ENCODE measurements at places on chromosomes 6 and 20.
A peak's percentile ranks its signal among the peaks of the same experiment; 100 is the strongest.

- no peaks in the 10 kb centered on the region for H3K27me3 ChIP-seq
- no peak overlapping the region for H3K27ac ChIP-seq
- DNase-seq = peak; percentile 57
Observed at GRCh38 chr6:130018744-130019325, 454 bp downstream of the L3MBTL3 start.

- no peaks in the 10 kb centered on the region for H3K27me3 ChIP-seq
- H3K27ac ChIP-seq = peak overlapping the region; percentile 67
- H3K4me3 ChIP-seq = no peak overlapping the region
Observed at GRCh38 chr6:105882121-105882803, 203.9 kb upstream of the PRDM1 start.

DNA sequence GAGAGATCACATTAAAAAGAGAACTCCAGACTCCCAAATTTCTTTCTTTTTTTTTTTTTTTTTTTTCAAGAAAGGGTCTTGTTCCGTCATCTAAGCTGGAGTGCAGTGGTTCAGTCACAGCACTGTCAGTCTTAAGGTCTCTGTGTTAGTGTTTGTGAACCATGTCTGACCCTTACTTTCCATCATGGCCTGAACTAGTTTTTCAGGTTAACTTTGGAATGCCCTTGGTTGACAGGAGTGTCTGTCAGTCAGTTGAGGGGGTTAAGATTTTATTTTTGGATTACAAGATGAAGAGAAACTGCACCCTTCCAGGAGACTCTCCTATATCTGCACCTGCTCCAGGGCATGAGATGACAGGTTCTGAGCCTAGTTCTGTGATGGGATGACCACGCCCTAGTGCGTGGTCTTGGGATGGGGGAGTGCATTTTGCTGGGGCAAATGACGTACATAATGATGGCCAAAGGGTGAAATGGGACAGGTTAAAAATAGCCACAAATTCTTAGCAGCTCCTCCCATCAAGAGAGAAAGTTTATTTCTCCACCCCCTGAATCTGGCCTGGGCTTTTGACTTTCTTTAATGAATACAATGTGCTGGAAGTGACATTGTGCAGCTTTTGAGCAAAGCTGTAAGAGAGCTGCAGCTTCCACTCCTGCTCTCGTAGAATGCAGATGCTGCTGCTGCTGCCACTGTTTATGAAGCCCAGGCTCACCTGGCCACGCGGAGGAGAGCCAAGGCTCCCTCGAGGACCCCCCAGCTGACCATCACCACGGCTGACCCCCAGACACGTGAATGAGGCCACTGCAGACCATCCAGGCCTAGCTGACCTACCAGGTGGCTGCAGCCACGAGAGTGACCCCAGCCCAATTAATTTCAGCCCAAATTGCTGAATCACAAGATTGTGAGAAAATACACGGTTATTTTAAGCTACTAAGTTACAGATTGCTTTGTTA lies 29.7 kb upstream of the FAM50B start:
- no peaks in the 10 kb centered on the region for H3K4me1 ChIP-seq
- no peak overlapping the region for H3K4me3 ChIP-seq
- no peak overlapping the region for H3K27ac ChIP-seq
- H3K27me3 ChIP-seq = no peaks in the 10 kb centered on the region
- H3K36me3 ChIP-seq = no peaks in the 10 kb centered on the region

DNA sequence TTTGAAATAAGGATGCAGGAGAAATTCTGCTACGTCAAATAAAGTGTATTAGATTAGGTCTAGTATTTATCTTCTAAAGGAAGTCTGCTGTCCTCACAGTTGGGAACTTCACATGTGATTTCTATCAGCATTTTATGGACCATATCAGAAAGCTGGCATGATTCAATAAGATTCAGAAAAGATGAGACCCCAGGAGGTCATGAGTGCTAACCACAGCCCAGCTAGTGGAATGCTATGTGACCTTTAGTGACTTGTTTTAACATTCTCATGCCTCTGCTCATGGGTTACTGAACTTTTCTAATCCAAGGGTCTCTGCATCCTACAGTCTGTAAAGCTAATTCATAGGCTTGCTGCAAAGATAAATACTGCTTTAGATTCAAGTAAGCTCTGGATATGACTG lies 150.1 kb downstream of the GMPR start:
- H3K36me3 ChIP-seq = no peaks in the 10 kb centered on the region
- H3K27me3 ChIP-seq = no peaks in the 10 kb centered on the region
- H3K4me3 ChIP-seq = no peak overlapping the region

DNA sequence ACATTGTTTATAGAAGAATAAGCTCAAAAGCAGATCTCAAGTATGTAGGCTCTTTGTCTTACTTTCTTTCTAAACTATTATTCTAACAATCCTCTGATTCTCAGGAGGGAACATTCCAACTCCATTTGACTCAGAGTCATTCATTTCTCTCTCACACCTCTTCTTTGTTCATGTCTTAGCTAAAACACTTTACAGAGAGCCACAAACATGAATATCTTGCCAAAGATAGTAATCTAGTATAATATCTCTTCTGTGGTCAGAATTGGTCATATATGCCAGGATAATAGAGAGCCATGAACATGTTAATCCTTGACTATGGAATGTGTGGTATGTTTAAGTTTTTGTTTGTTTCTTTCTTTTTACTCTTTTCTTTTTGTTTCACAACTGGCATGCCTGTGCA lies 456.0 kb upstream of the PTCHD4 start:
- no peaks in the 10 kb centered on the region for H3K27me3 ChIP-seq
- H3K27ac ChIP-seq = no peak overlapping the region
- no peak for DNase-seq
- H3K36me3 ChIP-seq = no peaks in the 10 kb centered on the region
- H3K4me1 ChIP-seq = peaks cover 4% of the 10 kb centered on the region

DNA sequence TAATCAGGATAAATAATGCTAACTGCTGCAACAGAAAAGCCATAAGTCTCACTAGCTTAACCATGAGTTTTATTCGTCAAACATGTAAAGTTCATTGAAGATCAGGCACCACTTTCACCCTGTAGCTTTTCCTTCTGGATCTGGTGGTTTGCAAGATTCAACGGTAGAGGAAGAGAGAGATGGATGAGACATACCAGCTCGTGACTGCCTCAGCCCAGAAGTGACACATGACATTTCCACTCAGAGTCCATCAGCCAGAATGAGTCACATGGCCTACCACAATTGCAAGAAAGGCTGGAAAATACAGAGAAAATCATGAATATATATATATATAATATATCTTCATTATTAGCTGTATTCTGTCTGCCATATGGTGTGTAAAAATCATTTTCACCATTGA lies 29.0 kb downstream of the SPTLC3 start:
- no peak for DNase-seq
- H3K27me3 ChIP-seq = no peaks in the 10 kb centered on the region
- H3K36me3 ChIP-seq = no peaks in the 10 kb centered on the region
- no peak overlapping the region for H3K27ac ChIP-seq
- no peaks in the 10 kb centered on the region for H3K4me1 ChIP-seq

DNA sequence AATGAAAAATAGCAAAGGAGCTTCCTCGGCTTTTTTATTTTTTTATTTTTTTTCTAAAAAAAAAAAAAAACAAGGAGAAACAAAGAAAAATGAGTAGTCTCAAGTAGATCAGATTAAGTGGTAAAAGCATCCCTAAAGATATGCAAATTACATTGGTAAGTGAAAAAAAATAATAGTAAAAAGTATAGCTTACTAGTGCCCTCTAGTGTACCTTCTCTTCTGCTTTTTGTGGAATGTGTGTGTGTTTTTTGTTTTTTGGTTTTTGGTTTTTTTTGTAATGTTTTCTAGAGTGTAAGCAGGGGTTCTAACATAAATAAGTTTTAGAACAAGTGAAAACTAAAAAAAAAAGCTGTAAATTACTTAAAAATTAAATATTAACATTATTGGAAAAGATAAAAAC lies 1062.0 kb downstream of the HACE1 start:
- DNase-seq = peak; percentile 69
- no peak overlapping the region for H3K4me3 ChIP-seq
- no peaks in the 10 kb centered on the region for H3K36me3 ChIP-seq
- H3K4me1 ChIP-seq = no peaks in the 10 kb centered on the region
- H3K27ac ChIP-seq = no peak overlapping the region
- H3K27me3 ChIP-seq = no peaks in the 10 kb centered on the region

GRCh38 chr6:168372889-168373288 lies 53.3 kb upstream of the DACT2 start:
- no peak overlapping the region for H3K4me3 ChIP-seq
- DNase-seq = no peak
- H3K27me3 ChIP-seq = no peaks in the 10 kb centered on the region
- H3K4me1 ChIP-seq = no peaks in the 10 kb centered on the region
- no peaks in the 10 kb centered on the region for H3K36me3 ChIP-seq
- H3K27ac ChIP-seq = no peak overlapping the region

DNA sequence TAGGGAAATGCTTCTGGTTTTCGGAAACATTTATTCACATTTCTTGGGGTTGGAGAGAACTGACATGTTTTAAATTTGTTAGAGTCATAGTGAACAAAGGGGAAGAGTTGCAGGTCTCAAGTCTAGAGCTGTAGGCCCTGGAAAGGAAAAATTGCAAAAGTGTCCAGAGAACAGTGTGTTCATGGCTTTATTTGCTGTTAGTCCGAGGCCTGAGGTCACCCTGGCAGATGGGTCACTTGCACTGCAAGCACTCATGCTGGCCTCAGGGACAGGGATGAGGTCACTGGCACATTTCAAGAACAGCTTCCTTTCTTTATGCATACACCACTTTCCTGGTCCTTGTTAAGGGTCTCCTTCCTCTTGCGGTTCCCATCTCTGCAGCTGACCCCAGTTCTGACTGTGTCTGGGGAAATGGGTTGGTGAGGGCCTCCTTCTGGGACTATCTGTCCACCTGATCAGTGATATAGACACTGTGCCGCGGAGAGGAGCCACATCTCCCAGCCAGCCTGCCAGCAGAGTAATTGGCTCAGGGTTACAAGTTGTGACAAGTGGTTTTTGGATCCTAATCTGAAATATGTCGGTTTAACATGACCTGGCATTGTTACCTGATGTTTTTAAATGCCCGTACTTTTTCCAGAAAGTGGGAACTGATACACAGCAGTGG lies 194.0 kb downstream of the EYA4 start:
- no peak overlapping the region for H3K4me3 ChIP-seq
- no peaks in the 10 kb centered on the region for H3K4me1 ChIP-seq
- no peak overlapping the region for H3K27ac ChIP-seq
- no peak for DNase-seq
- H3K27me3 ChIP-seq = no peaks in the 10 kb centered on the region

GRCh38 chr20:43731469-43731868 lies 4.7 kb upstream of the GTSF1L start:
- H3K36me3 ChIP-seq = no peaks in the 10 kb centered on the region
- H3K27me3 ChIP-seq = no peaks in the 10 kb centered on the region
- H3K4me3 ChIP-seq = no peak overlapping the region
- H3K27ac ChIP-seq = no peak overlapping the region
- H3K4me1 ChIP-seq = peaks cover 10% of the 10 kb centered on the region

DNA sequence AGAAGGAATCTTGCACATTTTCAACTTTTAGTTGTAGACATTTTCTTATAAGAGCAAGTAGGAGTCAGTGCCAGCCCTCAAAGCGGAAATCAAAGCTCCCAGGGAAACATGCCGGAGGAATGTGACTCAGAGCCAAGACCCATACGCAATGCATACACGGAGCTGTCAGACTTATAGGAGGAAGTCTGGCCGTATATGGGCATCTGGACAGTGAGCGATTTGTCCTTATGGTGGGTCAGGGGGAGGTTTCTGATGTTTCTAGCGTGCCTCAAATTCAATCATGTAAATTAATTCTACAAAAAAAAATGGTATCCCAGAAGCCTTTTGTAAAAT lies 3.6 kb upstream of the CCN2 start:
- DNase-seq = no peak
- no peaks in the 10 kb centered on the region for H3K36me3 ChIP-seq
- H3K4me3 ChIP-seq = no peak overlapping the region
- H3K27me3 ChIP-seq = no peaks in the 10 kb centered on the region
- H3K27ac ChIP-seq = no peak overlapping the region

GRCh38 chr6:107982486-107982885 lies 24.5 kb upstream of the SEC63 start:
- H3K27ac ChIP-seq = no peak overlapping the region
- H3K27me3 ChIP-seq = no peaks in the 10 kb centered on the region
- no peak overlapping the region for H3K4me3 ChIP-seq

DNA sequence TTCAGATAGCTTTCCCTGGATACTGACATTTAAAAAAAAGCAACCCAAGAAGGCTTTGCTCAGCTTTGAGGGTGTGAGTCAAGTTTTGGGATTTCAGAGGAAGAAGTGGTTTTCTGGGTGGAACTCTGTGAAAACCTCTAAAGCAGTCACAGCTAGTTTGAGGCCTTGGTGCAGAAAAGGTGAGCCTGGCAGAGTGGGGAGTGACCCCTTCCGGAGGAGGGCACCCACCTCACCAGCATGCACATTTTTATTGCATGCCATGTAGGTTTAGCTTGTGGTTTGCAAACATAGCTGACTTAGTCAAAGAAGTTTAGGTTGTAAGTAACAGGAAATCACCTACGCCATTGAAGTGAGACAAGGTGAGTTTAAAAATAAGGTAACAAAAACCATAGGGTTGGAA lies 146.8 kb upstream of the PMEPA1 start:
- no peak overlapping the region for H3K27ac ChIP-seq
- H3K4me1 ChIP-seq = no peaks in the 10 kb centered on the region
- no peak for DNase-seq
- H3K4me3 ChIP-seq = no peak overlapping the region
- H3K27me3 ChIP-seq = 0 out of 2 replicates have a peak, but pooled peaks cover 2% of the 10 kb centered on the region

DNA sequence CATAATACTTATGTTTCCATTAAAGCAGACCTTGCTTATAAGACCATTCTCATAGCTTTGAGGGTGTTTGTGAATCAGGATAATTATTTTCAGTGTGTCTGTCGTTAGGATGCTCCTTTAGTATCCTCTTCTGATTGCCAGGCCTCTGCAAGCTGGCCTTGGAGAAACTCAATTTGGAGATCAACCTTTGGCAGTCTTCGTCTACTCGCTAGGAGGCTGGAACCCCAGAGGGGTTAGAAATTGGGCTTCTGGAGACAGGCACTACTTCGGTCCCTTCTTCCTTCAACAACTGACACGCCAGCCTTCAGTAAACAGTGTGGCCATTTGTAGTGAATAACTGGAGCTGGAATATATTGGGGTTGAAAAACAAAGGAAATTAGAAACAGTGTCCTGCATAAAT lies 100.8 kb upstream of the CITED2 start:
- H3K4me3 ChIP-seq = no peak overlapping the region
- H3K36me3 ChIP-seq = no peaks in the 10 kb centered on the region
- H3K27ac ChIP-seq = no peak overlapping the region
- no peaks in the 10 kb centered on the region for H3K4me1 ChIP-seq
- DNase-seq = no peak

- DNase-seq = no peak
- no peaks in the 10 kb centered on the region for H3K36me3 ChIP-seq
- H3K4me1 ChIP-seq = no peaks in the 10 kb centered on the region
Observed at GRCh38 chr20:25469558-25469957, 62.1 kb downstream of the GINS1 start.

DNA sequence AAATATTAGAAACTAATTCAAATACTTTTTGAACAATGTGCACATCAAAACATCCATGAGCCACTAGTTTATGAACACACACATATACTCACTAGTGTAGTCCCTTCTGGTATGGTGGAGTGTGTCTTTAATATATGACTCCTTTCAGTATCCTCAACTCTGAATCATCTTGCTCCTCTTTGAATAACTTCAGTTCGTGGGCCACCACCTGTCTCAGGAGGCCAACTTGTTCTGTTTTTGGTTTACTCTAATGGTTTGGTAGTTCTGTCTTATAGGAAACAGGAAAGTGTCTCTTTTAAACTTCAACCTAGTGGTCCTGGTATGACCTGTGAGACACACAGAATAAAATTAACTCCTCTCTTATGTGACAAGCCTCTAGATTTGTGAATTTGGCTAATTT lies 55.6 kb downstream of the ZNF292 start:
- no peaks in the 10 kb centered on the region for H3K36me3 ChIP-seq
- no peak overlapping the region for H3K4me3 ChIP-seq
- H3K27me3 ChIP-seq = no peaks in the 10 kb centered on the region
- peak; percentile 50 for DNase-seq
- H3K4me1 ChIP-seq = peaks cover 44% of the 10 kb centered on the region

Measured in Karpas-422 (cell line).